ENCODE measurements at places on chromosomes 7 and 10.
A peak's percentile ranks its signal among the peaks of the same experiment; 100 is the strongest.

DNA sequence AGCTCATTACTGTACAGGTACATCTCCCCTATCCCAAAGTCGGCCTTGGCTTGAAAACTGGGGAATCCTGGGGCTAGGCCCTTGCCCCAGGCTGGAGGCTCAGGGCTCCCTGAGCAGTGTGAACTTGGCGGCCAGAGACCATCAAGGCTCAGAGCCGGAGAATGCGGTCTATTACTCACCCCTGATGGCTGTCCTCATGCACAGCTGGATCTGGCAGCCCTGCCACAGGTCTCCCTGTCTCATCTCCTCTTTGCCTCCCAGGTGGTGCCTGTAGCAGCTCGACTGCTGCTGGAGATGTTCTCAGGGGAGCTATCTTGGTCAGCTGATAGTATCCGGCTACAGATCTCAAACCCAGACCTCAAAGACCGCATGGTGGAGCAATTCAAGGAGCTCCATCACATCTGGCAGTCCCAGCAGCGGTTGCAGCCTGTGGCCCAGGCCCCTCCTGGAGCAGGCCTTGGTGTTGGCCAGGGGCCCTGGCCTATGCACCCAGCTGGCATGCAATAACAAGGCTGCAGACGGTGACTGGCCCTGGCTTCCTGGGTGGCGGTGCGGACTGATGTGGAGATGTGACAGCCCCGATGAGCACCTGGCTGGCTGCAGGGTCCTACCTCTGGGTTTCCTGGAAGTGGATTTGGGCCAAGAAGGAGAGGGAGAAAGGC is 10.7 kb downstream of the IRF5 start:
- no peak for DNase-seq

DNA sequence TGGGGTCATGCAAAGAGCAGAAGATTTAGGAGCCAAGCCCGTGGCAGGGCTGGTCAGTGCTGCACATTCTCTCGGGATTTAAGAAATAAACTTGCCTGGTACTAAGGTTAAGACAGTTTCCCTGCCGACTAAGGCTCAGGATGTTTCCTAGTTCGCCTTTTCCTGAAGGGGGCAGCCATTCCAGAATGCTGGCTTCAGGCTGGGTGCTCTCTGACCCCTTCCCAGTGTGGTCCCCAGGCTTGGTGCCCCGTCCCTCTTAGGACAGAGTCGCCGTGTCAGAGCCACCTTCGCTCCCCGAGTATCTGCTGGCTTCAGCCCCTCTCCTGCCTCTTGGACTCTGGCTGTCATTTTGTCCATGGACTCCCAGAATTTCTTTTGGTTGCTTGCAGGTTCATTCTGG is 117.2 kb downstream of the ELFN1 start:
- DNase-seq, result no peak

- no peak for DNase-seq
Observed at GRCh38 chr10:6722616-6723004, 142.5 kb upstream of the PRKCQ start.

DNA sequence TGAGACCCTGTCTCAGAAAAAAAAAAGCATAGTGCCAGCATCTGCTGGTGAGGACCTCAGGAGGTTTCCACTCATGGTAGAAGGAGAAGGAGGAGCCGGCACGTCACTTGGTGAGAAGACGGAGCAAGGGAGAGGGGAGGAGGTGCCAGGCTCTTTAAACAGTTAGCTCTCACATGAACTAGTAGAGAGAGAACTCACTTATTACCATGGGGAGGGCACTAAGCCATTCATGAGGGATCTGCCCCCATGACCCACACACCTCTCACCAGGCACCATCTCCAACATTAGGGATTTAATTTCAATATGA is 62.9 kb upstream of the VKORC1L1 start:
- DNase-seq, result no peak

- no peak for DNase-seq
Observed at GRCh38 chr10:98404571-98405359, 10.2 kb downstream of the PYROXD2 start.

GRCh38 chr7:128231021-128231420 is 10.1 kb upstream of the LEP start:
- DNase-seq, result no peak

DNA sequence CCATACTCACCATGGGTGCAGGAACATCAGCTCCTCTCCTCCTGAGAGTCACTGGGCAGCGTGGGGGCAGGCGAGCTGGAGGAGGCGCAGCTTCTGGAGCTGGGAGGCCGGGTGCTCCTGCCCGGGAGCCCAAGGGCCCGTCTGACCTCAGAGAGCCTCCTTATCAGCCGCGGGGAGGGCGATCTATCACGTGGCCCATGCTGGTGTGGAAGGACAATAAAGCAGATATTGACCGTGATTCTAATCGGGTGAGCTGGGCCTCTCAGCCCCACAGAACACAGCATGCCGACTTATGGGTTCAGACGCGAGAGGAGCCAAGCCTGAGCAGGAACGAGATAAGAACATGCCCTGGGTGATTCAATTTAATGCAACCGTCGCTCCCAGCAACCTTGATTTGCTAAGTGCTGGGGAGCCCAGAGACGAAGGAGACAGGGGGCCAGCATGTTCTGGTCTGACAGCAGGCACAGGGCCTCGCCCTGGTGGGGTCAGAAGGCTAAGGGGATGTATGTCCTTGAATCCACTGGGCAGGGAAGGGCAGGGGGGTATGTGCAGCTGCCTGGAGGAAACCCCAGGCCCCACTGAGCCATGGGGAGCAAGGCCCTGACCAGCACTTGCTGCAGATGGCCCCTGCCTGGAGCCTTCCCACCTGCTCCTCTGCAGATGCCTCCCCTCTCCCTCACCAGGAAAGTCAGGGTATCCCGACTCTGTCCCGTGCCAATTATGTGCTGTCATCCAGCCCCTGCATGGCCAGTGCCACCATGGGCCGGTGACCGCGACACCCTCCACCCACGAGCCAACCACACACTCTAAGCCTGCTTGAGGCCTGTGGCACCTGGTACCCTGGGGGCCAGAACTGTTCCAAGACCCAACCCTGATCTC is 95.3 kb upstream of the RET start:
- no peak for DNase-seq

DNA sequence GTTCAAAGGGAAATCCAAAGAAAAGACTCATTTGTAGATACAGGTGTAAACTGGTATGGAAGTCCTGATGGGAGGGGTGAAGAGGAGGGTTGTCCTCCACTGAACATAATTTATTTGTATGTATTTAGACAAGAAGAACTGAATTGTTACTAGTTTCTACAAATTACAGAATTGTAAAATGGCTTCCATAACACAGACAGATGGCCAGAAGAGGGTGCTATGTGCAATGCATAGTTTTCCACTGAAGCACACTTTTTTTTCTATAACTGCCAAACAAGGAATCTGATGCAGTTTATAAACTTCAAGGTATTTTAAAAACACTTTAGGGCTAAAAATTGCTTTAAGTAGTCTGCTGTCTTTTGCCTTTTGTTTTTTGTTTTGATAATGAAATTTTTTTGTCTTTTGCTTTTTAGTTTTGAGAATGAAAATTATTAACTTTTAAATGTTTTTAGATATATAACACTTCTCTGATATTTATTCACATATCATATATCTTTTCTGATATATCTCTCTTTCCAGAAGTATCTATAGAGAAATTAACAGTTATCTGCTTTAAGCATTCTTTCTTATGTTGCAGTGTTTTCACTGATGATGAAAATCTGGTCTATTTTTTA is 58.5 kb downstream of the PHYHIPL start:
- DNase-seq, result no peak

DNA sequence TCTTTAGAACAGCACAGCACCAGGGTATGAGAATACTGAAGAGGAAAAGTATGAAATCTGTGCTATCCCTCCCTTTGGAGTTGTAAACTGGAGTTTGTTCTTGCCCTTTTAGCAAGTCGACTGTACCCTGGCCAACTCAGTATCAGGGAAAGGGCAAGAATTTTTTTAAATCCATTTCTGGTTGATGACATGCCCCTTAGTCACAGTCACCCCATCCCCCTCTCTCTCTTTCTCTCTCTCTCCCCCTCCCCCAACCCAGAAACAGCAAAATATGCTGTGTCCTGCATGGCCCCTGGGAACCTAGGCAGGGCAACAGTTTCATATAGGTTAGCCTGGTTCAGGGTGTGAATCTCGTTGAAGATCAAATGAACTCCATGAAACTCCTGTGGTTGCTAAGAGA is 177.7 kb upstream of the ADO start:
- DNase-seq, result no peak

GRCh38 chr10:35925493-35925892 is 283.4 kb upstream of the FZD8 start:
- no peak for DNase-seq

GRCh38 chr7:35519971-35520809 is 174.7 kb downstream of the HERPUD2 start:
- DNase-seq, result peak; percentile 79

- peak; percentile 9 for DNase-seq
Observed at GRCh38 chr7:151595702-151596350, 76.1 kb upstream of the RHEB start.

GRCh38 chr7:127935847-127936376 is 95.3 kb downstream of the LRRC4 start:
- no peak for DNase-seq

DNA sequence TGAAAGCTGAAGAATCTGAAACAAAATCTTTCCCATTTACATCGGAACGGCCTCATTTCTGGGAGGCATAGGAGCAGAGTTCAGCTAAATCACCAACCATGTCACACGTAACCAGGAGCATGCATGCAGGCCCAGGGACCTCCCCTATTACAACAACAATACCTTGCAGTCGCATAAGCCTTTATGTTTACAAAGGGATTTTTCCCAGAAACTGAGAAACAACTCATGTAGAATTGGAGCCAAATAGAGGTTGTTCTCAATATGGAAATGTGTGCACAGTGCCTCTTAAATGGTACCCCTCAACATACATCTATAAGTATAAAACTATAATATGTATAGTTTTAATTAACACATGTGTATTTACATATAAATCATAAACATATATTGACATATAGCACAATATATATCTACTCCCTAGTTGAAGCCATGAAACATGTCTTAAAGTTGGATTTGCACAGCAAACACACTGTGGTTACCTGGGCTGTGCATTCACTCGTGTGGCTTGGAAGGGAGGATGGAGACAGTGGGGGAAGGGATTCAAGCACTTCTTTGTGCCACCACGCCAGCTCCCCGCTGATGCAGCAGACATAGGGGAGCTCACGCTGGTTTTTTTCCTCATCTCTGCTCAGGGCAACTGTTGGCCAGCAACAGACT is 35.0 kb upstream of the DGKI start:
- DNase-seq, result no peak

GRCh38 chr7:100728196-100728595 is 5.2 kb upstream of the ZAN start:
- DNase-seq, result no peak

DNA sequence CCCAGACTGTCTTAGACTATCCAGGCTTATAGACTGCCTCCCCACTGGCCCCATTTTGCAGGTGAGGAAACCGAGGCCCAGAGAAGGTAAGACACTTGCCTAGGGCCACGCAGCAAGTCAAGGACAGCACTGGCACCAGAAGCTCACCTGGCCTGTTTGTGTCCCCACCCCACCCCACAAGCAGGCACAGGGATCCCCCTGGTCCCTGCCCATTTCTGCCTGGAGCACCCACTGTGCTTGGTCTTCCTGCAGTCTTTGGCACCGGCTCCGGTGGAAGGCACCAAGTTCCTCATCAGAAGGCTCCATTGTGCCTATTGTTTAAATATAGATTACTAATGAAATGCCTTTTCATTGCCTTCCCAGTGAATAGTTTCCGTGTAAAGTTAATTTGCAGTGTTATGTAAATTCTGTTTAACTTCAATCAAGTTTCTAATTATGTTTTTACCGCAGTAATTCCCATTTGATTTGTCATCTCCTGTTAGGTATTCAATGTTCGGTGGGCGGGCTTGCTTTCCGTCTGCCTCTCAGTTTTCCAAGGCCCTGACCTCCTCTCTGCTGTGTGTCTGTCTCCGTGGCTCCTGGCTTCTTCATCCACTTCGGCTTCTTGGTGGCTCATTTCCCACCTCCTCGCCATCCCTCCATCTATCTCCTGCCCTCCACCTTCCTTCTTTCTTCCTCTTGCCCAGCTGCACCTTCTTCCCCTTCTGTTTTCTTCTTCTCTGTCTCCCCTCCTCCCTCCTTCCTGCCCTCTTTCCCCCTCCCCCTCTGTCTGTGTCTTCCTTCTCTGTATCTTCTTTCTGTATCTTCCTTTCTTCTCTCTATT is 75.8 kb downstream of the ZMIZ1 start:
- DNase-seq, result no peak

GRCh38 chr7:18125476-18125875 is 97.8 kb upstream of the PRPS1L1 start:
- no peak for DNase-seq

- DNase-seq, result peak; percentile 34
Observed at GRCh38 chr10:28984431-28984830, 304.4 kb upstream of the LYZL1 start.

GRCh38 chr10:76210211-76210610 is 778.8 kb downstream of the LRMDA start:
- DNase-seq, result no peak

DNA sequence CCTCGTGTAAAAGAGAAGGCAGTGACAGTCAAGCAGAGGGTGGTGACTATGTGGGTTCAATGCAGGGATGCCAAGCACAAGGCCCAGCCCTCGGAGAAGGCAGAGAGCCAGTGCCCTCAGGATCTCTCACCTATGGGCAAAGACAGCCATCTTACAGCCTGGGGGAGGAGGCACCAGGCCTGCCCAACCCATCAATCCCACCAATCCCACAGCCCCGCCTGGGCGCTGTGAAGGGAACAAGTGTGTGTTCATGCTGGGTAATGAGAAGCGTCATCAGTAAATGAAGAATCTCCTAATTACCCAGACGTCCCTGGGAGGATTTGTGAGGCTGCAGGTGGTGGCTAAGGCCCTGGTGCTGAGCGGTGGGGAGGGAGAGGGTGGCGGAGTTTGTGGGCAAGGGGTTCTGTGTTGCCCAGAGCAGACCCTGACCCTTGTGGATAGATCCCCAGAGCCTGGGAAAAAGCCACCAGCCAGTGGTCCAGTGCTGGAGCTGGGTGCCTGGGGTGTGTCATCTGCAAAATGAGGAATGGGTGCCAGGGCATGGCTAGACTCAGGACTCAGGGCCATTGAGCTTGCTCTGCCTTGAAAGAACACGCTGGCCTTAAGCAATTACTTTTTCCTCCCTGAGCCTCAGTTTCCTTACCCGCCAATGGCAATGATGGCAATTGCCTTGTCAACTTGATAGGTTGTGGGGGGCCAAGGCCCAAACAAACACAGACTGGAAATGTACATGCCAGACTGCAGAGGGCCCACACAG is 128.1 kb upstream of the UNC5B start:
- DNase-seq, result no peak

GRCh38 chr7:40507166-40507565 is 372.4 kb downstream of the SUGCT start:
- DNase-seq, result no peak
